ENCODE measurements at places on chromosomes 4 and X.

DNA sequence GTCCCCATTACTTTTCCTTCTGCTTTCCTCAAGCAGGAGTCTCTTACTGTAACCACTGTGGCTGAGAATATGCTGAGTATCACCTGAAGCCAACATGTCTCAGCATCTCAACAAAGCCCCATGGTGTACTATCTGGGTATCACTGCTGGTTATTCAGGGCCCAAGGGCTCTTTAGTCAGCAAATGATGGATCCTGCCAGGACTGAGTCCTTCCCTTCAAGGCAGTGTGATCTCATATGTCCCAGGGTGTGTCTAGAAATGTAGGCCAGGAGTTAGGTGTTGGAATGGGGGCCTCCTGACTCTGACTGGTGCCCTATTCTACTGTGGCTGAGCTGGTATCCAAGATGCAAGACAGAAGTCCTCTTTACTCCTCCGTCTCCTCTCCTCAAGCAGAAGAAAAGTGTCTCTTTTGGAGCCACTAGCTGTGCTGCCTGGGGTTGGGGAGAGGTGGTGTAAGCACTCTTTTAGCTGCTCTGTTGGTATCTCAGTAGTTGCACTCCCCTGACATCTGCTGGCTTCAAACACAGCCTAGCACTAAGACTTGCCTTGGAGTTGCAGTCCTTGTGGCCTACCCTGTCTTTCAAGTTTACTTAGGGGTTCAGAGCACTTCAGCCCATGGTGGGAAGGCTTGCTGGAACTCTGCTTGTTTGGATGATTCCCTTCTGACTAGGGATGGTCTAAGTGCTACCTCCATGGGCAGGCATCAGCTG lies 28.6 kb downstream of the OCIAD2 start:
- no peak for DNase-seq

DNA sequence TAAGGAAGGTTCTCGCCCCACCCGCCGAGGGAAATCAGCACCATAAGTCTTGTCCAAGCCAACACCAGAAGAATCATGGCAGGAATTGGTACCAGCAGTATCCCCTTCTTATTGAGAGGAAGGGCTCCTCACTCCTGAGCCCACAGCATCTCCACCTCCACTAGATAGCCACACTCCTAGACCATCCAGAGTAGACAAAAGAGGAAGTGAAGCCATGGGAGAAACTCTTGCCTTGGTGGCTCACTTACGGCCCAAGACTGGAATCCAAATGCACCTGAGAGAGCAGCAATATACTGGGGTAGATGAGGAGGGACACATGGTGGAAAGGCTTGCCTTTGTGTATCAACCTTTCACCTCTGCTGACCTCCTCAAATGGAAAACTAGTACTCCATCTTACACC lies 255.3 kb upstream of the PRKX start:
- DNase-seq, result no peak

- no peak for DNase-seq
Measured at GRCh38 chr4:9811806-9812205, 30.4 kb downstream of the DRD5 start.

GRCh38 chrX:106170318-106170717 lies 2.2 kb downstream of the PWWP3B start:
- no peak for DNase-seq

DNA sequence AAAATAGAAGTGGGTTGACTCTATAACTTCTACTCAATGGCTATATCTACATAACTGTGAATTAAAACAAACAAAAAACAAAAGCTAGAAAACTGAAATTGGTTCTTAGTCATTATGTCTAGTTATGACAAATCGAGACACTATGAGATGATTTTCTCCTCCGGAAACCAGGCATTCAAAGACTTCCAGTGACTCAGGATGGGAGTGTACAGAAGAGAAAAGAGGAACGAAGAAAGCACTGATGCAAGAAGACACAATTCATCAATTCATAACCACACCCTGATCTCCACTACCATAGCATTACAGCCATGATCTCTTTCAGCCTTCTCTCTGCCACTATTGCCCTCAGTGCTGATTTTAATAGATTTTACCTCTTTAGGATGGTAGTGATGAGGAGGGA lies 253.6 kb downstream of the CBLL2 start:
- no peak for DNase-seq

DNA sequence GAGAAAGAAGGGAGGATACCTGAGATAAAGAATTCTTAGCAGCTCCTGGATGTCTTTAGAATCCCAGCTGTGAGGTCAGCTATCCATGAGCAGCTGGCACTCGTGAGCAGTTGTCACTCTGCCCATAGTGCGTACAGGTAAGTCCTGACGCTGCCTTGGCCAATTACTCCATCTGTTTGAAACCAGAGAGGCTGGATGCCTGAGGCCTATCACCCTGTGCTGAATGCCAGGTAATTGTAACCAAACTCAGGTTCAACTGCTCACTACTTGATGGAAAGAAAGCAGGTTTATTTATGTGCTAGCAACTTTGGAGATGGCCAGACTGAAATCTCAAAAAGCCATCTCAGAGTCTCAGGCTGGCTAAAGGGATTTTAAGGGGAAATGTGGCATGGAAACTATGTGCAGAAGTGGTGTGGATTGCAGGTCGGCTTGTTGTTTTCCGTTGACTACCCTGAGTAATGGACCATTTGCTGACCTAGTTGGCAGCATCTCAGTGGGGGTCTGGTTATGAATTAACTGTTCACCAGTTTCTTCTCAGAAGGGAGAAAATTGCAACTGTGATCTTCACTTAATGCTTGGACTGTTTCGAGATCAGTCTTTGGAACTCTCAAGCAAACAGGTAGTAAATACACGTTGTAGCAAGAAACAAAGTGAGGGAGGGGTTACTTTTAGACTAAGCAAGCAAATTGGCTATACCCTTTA lies 1614.0 kb upstream of the PCDH10 start:
- DNase-seq, result no peak

DNA sequence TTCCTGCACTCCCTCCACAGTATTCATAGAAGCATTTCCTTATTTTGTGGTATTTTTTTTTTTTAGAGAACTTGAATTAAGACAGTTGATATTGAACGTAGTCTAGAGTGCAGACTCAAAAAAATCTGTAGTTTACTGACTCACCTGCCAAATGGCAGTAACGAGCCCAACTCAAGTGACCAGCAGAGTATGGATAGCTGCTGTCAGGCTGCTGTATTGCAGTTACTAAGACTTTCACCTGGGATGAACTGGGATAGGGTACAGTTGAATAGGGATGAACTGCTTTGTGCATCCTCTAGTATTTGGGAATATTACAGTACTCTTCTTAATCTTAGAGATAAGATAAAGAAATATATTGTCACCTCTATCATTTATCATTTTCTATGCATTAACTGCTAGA lies 7.0 kb upstream of the SLC7A11 start:
- no peak for DNase-seq

GRCh38 chr4:52701207-52701606 lies 42.1 kb upstream of the USP46 start:
- DNase-seq, result no peak

- DNase-seq, result no peak
Measured at GRCh38 chr4:8675383-8675782, 82.8 kb downstream of the CPZ start.

DNA sequence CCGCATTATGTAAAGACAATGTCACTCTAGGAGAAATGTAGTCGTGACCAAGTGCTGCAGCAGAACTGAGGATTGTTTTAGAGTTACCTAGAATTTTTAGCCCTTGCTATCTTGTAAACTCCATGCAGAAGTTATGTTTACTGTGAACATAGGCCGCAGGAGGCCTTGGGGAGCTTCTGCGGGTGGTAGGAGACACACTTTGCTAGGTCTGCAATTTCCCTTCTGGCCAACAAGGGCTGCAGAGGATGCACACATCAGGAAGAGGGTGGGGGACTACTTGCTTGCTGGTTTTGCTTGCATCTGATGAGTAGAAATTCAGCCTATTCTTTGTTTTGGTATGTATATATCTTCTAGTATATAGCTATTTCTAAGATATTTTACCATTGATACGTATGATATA lies 23.1 kb downstream of the BANK1 start:
- no peak for DNase-seq

DNA sequence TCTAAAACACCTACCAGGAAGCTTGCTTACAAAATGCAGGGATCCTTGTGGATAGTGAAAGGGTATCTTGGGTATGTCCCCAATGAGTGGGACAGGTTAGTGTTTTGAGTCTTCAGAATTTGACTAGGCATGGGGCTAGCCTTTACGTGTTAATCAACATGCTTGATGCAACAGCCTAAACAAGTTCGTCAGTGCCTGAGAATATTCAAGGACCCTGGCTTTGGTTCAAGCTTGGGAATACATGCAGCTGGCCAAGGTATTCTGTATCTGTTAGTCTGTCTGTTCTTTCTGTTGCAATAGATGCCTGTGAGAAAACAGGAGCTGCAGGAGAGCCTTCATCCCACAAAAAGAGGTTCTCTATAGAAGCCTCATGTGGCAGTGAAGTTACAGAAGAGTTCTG lies 149.5 kb downstream of the CCNG2 start:
- no peak for DNase-seq

DNA sequence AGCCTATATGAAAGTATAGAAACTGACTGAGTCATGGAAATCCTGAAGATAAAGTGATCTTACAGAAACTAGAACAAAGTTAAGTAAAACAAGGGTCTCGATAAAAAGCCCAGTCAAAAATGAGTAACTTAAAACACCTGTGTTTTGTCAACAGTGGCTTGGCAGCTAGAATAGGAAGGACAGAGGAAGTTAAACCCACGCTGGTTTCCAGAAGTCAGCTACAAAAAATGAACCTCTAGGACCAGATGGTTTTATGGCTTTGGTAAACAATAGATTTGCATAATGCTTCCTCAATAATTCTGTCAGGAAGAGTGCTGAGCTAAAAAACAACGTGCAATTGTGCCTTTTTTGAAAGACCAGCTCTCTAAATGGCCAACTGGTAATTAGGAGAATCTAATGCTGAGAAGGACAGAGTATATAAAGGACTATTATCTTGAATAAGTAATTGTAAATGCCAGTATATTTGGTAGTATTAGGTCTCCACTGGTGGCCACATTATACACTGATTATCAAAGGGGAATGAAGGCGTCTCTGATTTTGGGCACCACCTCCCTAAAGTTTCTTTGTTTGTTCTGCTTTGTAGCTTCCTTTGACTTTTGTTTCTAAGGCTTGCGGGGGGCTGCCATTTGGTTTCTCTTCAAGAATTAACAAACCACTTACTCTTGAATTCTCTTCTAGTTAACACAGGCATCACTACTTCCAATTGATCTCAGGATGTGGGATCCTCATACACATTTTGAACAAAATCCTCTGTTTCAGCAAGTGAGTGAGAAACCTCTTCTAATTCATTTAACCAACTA lies 72.2 kb upstream of the PPP3CA start:
- DNase-seq, result no peak

- no peak for DNase-seq
Measured at GRCh38 chr4:147104768-147105167, 159.1 kb upstream of the TTC29 start.

- DNase-seq, result no peak
Measured at GRCh38 chrX:110414679-110415439, 56.2 kb downstream of the RTL9 start.

- DNase-seq, result no peak
Measured at GRCh38 chr4:159273141-159273438, 170.2 kb downstream of the RAPGEF2 start.

DNA sequence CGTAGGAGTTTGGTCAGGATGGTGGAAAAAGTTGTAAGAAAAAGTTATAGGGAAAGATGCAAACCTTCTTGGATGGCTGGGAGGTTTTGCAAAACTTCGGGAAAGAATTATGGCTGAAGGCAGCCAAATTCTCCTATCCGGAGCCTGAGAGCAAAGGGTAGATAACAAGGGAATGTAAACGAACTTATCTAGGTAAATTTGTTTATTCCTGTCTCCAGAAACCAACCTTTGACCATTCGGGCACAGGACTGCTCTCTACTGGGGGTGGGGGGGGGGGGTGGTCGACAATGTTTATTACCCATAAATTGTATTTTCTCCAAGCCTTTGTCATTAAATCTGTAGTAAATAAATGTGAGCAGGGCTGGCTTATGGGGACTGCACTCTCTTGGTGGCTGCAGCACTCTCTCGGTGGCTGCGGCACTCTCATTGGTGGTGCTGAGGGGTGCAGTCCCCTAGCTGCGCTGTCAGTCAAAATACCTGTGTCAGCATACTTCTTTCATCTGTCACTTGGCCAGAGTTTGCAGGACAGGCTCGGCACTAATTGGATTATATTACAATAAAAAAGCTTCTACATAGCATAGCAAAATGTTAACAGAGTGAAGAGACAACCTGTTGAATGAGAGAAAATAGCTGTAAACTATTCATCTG lies 827.8 kb downstream of the SH3BGRL start:
- DNase-seq, result no peak

- DNase-seq, result no peak
Measured at GRCh38 chr4:83618991-83619645, 83.2 kb downstream of the GPAT3 start.

DNA sequence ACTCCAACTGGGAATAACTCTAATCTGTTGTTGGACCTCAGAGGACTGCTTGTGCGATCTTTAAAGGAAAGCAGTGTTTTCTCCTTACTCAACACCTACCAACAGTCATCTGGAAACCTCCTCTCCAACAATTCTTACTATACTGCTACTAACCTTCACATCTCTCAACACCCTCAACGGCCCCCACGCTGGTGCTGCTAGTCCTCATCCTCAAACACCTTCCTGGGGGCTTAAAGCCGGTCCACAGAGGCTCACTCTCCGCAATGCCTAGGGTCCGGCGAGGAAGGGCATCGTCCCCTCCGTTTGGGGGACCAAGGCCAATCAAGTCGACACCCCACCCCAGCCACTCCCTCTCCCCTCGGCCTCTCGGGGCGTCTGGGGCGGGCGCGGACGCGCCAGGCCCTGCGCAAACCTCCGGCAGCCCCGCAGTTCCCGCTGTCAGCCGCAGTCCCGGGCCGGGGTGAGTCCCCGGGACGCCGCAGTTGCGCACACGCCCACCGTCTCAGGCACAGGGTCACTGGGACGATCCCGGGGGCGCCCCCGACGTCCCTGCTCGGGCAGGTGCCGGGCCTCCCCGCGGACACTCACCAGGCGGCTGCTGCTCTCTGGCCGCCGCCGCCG lies 418 bp downstream of the TAB3 start:
- DNase-seq, result no peak

- DNase-seq, result no peak
Measured at GRCh38 chrX:122641826-122642225, 542.3 kb upstream of the GRIA3 start.

- DNase-seq, result no peak
Measured at GRCh38 chr4:16772366-16772850, 126.0 kb downstream of the LDB2 start.

- DNase-seq, result no peak
Measured at GRCh38 chrX:109936598-109936997, 66.3 kb upstream of the TMEM164 start.

GRCh38 chrX:155086961-155087735 lies 15.8 kb downstream of the BRCC3 start:
- DNase-seq, result no peak

- DNase-seq, result no peak
Measured at GRCh38 chr4:87543835-87544461, 14.8 kb upstream of the SPARCL1 start.

- DNase-seq, result no peak
Measured at GRCh38 chr4:184097241-184097605, 120.5 kb downstream of the ENPP6 start.

DNA sequence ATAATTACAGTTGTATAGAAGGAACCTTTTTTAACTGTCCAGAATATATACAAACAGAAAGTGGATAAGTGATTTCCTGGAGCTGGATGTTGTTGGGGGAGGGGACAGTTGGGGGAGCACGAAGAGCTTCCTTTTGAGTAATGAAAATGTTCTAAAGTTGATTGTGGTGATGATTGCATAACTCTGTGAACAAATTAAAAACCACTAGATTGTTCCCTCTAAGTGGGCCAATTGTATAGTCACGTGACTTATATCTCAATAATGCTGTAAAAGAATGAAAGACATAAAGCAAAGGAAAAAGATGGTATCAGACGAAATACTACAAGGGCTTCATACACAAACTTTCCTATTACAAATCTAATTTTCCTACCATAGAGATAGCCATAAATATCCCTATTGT lies 2.7 kb downstream of the CT55 start:
- DNase-seq, result no peak
